CD4-positive, alpha-beta T cell treated with Interleukin-2 at 100 ng/mL for 4 hours (primary cell): ENCODE measurements at places on chromosomes 6 and 20.

GRCh38 chr6:131107151-131107550 is 28.1 kb upstream of the AKAP7 start:
- no peak for DNase-seq

GRCh38 chr6:76684875-76685274 is 612.4 kb upstream of the IMPG1 start:
- DNase-seq, result no peak

- DNase-seq, result no peak
Observed at GRCh38 chr6:52671676-52672075, 763 bp downstream of the TMEM14A start.

DNA sequence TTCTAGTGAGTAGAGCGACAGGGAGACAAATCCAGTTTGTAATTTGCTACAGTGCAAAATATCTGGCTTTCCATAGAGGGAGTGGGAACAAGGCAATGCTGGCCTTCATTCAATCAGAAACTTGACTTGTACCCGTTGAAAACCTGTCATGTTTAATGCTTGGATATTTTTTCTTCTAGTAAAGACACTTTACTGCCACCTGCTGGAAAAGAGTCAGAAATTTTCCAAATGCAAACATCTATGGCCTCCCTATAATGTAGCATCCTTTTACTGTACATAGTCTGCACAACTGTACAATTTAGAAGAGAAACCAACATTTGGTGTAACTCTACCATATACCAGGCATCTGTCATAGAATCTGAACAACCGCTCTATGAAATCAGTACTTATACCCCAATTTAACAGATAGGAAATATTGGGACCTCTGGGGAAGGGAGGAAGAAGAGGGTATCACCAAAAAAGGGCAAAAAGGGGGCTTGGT is 16.7 kb upstream of the TBC1D20 start:
- DNase-seq, result peak; percentile 79

GRCh38 chr6:71349395-71349794 is 60.8 kb downstream of the OGFRL1 start:
- DNase-seq, result peak; percentile 48

DNA sequence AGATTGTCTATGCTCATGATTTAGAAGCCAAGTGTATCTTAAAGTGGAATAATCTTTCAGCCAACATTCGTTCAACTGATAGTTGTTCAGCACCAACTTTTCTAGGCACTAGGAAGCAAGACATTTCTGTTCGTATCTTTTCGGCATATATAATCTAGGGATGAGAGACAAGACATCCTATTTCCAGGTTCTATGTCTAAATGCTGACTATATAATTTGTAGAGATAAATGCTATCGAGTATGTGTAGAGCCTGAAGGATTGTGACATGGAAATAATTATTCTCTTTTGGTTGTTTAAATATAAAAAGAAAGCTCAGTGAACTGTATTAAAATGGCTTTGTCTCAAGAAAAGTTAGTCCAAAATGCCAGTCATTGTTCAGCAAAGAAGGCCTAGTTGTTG is 371.6 kb downstream of the DOK5 start:
- no peak for DNase-seq

GRCh38 chr6:26056583-26057350 is 30.5 kb upstream of the HFE start:
- peak; percentile 22 for DNase-seq

- peak; percentile 50 for DNase-seq
Observed at GRCh38 chr6:7086488-7086887, 21.3 kb upstream of the RREB1 start.

DNA sequence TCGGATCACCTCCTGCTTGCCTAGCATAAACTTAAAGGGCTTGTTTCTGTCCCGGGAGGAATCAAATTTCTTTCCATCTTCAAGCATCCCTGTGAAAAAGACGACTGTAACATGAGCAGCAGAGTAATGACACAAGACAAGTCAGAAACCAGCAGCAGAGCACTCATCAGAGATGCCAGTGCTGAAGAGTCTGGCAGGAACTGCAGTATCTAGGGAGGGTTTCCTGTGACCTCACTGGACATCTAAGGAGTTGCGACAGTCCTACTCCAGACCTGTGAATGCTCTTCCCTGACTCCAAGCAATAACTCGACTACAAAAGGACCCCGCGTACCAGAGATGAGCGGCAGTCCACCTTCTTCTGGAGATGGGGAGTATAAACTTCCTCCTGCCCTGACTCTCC is 17.3 kb downstream of the FKBP1A start:
- no peak for DNase-seq

GRCh38 chr6:160750276-160750689 is 48.2 kb downstream of the PLG start:
- no peak for DNase-seq

- DNase-seq, result no peak
Observed at GRCh38 chr6:90098627-90099026, 198.0 kb downstream of the BACH2 start.

DNA sequence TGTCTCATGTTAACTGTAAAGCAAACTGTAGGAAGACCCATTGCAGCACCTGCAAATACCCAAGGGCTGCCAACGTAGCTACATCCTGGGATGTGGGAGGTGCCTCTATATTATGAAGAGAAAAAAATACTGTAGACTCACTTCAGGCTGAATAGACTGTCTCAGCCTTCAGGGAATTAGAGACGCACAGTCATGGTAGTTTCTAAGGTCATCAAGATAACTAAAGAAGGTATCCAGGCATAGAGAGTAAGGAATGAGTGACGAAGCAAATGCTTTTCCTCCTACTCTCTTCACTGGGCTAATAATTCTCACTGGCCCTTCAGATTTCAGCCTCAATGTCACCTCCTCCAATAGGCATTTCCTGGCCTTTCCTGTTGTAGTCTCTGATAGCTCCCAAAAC is 121.6 kb upstream of the ECI2 start:
- DNase-seq, result no peak

- DNase-seq, result no peak
Observed at GRCh38 chr6:146985966-146986365, 218.3 kb upstream of the STXBP5 start.

GRCh38 chr20:32672982-32673851 is 524 bp downstream of the C20orf203 start:
- DNase-seq, result peak; percentile 8

GRCh38 chr6:162708971-162709370 is 18.6 kb downstream of the PRKN start:
- DNase-seq, result no peak

DNA sequence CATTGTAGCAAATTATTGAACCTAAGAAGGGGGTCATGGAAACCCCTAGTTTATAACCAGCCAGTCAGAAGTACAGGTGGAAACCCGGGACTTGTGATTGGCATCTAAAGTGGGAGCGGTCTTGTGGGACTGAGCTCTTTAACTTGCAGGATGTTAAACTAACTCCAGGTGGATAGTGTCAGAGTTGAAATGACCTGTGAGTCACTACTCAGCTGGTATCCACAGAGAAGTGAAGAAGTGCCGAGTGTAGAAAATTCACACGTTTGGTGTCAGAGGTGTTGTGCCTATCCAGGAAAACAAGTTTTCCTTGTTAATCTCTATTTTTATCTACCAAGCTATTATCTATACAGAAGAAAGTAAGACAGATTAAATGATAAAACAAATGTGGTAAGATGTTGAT is 179.7 kb downstream of the ADGRG6 start:
- DNase-seq, result no peak

DNA sequence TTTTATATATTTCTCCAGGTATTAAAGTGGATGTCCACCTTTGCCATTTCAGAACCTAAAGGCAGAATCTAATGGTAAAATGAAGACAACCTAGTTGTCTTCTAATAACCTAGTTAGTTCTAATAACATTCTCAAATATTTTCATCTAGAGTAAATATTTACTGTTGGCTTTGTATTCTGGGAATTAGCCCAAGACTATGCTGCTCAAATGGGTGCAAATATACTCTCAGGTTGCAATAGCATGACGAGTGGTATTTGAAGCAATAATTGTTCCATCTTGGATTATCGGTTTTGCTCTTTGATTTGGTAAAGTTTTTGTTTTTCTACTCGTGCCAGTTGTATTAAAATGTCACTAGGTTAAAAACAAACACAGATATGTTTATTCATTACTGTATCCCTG is 21.0 kb upstream of the RSPH4A start:
- no peak for DNase-seq

GRCh38 chr6:26213334-26214075 is 126.3 kb downstream of the HFE start:
- DNase-seq, result no peak

GRCh38 chr20:10922506-10922905 is 248.7 kb upstream of the JAG1 start:
- no peak for DNase-seq

DNA sequence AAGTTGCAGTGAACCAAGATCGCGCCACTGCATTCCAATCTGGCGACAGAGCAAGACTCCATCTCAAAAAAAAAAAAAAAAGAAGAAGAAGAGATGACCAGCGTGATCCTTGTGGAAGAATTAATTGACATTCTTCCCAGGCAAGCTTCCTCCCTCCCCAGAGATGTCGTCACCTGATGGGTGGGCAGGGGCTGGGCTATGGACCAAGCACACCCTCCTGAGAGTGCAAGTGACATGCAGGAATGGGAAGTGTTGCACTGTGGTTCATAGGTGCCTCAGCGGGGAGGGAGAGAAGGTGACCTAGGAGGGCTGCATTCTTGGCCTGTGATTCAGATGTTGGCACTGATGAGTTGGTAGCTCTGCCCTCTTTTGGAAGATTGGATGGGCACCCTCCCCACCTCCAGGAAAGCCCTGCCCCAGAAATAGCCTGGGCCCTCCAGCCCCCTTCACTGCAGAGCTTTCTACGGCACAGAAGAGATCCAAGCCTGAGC is 37.8 kb downstream of the TAF8 start:
- DNase-seq, result no peak

DNA sequence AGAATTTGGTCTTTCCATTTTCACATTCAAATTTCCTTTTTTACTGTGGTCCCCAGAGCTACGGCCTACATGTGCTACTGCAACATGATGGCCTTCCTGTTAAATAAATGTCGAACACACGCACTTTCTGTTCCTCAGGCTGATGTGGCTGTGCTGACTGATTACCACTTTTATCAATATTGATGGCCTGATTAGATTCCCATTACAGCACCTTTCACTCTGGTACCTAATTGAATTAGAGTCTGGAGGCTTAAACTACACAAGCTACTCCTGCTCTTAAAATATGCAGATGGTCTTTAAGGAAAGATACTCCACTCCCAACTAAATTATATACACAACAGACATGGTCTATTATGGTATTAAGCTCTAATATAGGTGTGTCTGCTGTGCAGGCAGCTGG is 301.6 kb downstream of the FRK start:
- DNase-seq, result no peak

- no peak for DNase-seq
Observed at GRCh38 chr6:49980898-49981297, 11.5 kb upstream of the DEFB113 start.

DNA sequence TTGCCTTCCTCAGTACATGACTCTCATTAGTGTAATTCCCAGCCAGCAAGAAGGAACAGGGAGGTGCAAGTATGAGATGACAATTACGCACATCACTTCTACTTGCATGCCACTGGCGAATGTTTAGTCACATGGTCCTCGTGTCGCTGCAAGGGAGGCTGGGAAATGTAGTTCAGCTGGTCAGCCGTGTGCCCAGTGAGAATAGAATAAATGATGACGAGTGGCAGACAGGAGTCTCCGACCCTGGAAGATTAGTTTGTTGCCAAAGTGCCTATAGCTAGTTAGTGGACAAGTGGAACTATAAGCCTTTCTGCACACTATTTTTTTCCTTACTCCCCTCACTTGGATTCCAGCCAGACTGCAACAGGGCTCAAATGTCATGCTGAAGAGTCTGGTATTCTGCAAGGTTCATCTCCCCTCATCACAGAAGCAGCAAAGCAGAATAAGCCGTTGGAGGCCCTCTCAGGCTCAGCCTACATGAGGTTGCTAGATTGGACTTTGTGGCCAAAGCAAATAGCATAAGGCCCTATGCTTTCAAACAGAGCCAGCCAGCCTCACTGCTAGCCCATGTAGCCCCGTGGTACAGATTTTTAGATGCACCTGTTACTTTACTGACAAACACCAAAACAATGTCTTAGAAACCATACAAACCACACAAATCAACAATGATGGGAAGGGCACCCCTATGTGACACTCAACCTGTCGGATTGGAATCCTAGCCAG is 9.7 kb downstream of the LINC00237 start:
- peak; percentile 23 for DNase-seq

DNA sequence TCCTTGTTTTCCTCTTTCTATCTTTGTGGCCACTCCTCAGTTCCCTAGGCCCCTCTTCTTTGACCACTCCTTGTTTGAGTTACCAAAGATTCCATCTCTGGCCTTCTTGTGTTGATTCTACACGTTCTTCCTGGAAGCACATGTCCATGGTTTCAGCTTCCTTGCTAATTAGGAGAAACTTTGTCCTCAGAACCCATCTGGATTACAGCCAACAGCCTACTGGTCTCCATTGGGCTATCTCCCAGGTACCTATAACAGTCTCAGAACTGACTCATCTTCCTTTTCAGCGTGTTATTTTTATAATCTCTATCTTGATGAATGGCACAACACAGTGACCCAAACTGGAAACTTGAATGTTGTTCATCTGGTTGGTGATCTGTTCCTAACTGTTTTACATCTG is 17.5 kb downstream of the PTPRA start:
- DNase-seq, result no peak

GRCh38 chr6:24125980-24126379 is at the start of gene NRSN1:
NRSN1 (plus strand) TSS chr6:24126215; CDS start chr6:24134328, 8,113 bp downstream.
- no peak for DNase-seq

GRCh38 chr20:33914919-33915318 is 78.8 kb upstream of the RALY start:
- peak; percentile 40 for DNase-seq

GRCh38 chr20:63091901-63092659 is 85.3 kb upstream of the BHLHE23 start:
- DNase-seq, result no peak

- no peak for DNase-seq
Observed at GRCh38 chr6:11467364-11467763, 70.2 kb upstream of the TMEM170B start.

DNA sequence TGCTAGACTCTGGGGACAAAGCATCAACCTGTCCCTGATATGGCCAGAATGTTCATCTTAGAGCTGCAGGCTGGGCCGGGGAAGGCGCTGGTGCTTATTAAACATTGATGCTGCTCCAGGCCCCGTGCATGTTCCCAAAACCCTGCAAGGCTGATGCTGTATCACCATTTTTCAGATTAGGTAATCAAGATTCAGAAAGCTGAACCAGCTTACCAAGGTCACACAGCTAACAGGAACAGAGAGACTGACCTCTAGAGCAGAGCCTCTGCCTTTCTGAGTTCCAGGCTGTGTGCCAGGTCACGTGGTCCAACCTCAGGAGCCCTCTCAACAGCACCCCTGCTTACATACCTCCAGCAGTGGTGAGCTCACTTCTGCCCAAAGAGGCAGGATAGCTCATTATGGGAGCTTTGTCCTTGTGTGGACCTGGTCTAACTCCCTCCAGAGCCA is 16.1 kb upstream of the VSTM2L start:
- no peak for DNase-seq

GRCh38 chr6:50936277-50936681 is 117.6 kb downstream of the TFAP2B start:
- DNase-seq, result no peak

GRCh38 chr6:3532296-3532916 is 75.6 kb upstream of the SLC22A23 start:
- no peak for DNase-seq
